ENCODE measurements at places on chromosomes 2 and 18.

GRCh38 chr2:135844301-135844895, 7.4 kb upstream of the LCT start:
- DNase-seq: no peak

- DNase-seq: no peak
Measured at GRCh38 chr2:123609077-123609476, 416.0 kb upstream of the CNTNAP5 start.

- no peak for DNase-seq
Measured at GRCh38 chr2:217897816-217898806, 104.7 kb downstream of the TNS1 start.

- peak; percentile 14 for DNase-seq
Measured at GRCh38 chr2:210577263-210578071, 21.1 kb downstream of the CPS1 start.

- no peak for DNase-seq
Measured at GRCh38 chr2:180559771-180560170, 420.6 kb upstream of the UBE2E3 start.

DNA sequence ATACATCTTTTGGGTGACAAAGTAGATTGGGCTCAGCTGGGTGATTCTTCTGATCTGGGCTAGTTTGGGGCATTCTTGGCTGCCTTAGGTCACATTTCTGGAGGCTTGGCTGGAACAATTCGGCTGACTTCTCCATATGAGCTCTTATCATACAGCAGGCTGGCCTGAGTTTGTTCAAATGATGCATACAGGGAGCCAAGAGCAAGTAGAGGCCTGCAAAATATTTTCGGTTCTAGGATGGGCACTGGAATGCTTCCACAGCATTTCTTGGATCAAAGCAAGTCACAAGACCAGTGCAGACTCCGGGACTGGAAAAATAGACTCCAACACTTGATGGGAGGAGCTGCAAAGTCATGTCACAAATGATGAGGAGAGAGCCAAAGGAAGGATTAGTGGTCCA, 98.4 kb downstream of the SCG2 start:
- no peak for DNase-seq

GRCh38 chr2:159515441-159515840, 100.9 kb downstream of the BAZ2B start:
- DNase-seq: no peak

- no peak for DNase-seq
Measured at GRCh38 chr2:109062145-109062858, 66.7 kb upstream of the SH3RF3 start.

GRCh38 chr2:231769170-231770136, 11.6 kb downstream of the PDE6D start:
- DNase-seq: no peak

DNA sequence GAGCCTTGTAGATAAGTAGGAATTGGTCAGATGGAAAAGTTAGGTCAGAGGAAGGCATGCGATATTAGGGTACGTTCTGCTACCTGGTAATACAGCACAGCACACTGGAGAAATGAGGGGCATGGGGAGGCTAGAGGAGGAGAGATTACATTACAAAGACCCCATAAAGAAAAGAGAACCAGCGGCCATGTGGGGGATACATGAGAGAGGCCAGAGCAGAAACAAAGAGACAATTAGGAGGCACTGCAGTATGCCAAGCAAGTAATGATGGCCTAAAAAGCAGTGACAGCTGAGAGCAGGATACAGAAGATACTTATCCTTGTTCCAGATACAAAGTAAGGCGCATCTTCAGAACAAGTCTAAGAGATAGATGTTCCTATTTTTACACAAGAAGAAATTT, 40.0 kb downstream of the TXNL1 start:
- DNase-seq: no peak

DNA sequence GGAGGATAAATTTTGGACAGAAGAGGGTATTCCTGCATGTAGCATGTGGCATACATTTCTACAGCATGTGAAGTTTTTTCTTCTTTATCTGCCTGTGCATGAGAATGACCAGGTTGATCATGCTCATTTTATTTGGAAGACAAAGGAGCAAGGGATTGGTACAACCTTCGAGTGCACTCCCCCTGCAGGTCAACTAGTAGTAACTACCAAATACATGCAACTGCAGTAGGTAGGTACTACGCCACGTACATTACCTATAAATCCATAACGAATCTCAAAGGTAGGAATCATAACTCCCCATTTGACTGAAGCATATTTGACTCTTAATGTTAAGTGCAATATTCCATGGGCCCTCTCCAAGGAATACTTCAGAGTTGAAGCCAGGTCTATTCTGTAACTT, 763.9 kb downstream of the TSN start:
- DNase-seq: no peak

DNA sequence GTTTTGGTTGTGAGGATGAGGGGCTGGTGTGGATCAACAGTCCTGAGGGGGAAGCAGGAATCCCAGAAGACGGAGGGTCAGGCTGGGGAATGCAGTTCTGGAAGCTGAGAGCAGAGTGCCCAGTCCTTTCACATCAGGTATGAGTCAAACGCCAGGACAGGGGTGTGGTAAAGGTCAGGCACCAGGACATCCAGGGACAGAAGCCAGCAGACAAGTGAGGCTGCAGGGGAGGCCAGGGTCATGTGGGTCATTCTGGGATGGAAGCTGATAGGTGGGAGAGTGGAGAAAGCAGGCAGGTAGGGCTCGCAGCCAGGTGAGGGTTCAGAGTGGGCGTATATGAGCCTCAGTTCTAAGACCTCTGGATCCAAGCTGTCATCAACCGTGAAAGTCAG, 12.8 kb upstream of the GNLY start:
- DNase-seq: no peak

All from HTR-8/SVneo (cell line).